ENCODE measurements at places on chromosomes 2 and 18.

DNA sequence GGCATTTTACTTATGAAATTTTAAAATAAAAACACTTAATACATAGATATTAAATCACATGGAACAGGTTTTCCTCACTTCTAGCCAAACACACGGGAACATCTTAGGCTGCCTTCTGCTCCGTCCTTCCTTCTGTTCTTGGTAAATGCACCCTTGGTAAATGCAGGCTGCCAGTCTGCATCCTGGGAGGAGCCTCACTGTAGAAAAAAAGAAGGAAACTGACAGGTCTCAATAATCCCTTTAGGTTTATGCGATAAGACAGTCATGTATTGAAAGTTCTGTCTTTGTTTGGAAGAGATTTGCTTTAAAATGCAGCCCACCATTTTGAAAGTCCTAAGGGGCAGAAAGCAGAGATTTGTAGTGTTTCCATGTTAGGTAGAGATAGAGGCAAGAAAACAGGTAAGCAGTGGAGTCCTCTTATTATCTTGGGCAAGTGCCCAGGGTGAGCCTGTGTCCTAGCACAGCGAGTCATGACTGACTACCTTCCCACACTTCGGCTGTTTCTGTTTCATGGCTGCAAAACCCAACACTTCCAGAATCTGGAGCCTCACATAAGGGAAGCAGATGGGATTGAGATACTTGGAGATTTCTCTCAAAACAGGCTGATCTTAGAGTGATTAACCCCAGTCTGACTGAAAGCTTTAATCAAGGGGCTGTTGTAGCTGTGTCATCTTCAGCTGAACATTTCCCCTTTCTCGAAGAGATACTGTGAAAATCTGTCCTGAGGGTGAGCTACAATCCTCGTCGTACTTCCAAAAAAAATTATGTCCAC is 131.4 kb upstream of the MAP3K20 start:
- DNase-seq = no peak

DNA sequence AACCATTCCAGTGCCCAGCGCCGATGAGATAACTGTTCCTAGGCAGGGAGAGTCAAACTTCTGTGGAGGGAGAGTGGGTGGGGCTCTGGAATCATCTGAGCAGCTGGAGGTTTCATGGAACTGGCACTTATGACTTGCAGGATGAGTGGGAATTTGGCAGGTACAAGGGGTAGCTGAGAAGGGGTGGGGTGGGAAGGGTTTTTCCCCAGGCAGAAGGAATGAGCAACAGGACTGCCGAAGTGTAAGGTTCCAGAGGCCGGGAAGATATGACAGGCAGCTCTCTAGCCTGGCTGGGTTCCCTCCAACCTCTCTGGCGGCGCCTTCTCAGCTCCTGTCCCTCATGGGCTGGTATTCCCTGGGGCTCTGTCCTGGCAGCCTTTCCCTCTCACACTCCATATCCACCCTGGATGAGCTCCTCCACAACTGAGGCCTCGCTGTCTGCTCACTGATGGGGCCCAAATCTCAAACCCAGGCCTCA is 2.5 kb upstream of the TET3 start:
- DNase-seq = peak; percentile 78

- no peak for DNase-seq
Measured at GRCh38 chr2:181900007-181900651, 8.6 kb downstream of the ITPRID2 start.

DNA sequence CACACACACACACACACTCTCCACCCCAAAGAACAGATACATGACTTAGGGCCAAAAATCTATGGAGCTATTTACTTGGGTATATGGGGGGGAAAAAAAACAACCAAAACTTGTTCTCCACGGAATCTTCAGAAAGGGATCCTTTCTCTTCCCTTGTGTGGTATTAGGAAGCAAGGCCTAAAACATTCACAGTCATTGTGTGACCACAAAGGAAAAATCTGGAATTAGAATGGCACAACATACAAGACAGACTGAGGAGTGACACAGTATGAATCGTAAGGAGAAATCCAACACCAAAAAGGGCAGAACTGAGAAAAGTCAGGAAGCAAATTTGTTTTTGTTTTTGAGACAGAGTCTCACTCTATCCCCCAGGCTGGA is 70.3 kb downstream of the ASXL2 start:
- no peak for DNase-seq

GRCh38 chr18:54968807-54969206 is 9.5 kb upstream of the CCDC68 start:
- DNase-seq = no peak

DNA sequence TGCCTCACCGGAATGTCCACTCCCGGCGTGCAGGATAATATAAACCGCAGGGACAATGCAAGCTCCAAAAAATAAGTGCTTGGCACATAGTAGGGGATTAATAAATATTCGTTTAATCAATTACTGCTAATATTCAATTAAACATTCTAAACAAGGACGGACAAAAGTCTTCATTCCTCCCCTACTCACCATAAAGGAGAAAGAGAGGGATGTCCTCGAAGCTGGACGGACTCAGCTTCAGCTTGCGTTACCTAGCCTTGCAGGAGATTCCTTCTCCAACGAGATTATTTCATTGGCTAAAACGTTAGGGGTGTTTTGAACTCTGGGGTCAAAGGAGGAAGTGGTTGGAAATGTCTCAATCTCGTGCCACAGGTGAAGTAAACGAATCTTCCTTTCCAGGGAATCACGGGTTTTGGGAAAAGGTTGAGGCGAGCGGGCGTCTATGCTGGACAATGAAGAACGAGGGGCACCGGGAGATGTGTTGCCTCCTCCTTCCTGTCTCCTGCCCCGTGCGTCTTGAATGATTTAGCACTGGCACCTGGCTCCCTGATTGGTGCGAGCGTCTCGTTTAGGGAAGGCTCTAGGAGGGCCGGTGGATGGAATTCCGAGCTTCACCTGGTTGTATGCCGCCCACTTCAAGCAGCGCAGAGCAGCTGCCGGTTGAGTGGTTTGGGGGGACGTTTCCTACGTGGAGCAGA is 2.0 kb upstream of the GAD1 start:
- no peak for DNase-seq

DNA sequence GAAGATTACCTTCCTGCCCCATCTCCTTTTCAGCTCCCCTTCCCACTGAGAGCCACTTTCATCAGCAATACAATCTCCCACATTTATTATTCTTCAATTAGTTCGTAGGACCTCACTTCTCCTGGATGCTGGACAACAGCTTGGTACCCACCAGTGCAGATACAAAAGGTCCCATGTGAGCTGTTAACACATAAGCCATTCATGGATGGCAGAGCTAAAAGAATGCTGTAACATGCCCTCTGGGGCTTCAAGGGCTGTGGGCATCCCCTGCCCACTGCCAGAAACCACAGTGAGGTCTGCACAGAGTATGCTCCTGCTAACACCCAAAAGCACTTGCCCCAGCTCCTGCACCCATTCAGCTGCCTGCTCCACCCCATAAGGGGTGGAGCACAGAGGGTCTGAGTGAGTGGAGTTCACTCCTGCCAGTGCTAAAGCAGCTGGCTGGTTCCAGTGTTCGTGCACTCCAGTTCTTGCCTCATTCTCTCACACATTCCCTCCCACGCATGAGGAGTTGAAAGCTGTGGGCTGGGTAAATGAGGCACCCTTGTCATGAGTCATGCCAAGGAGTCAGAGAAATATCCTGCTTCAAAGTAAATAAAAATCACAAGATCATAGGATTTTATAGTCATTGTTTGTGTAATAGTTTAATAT is 305.9 kb upstream of the TMEFF2 start:
- DNase-seq = peak; percentile 64

DNA sequence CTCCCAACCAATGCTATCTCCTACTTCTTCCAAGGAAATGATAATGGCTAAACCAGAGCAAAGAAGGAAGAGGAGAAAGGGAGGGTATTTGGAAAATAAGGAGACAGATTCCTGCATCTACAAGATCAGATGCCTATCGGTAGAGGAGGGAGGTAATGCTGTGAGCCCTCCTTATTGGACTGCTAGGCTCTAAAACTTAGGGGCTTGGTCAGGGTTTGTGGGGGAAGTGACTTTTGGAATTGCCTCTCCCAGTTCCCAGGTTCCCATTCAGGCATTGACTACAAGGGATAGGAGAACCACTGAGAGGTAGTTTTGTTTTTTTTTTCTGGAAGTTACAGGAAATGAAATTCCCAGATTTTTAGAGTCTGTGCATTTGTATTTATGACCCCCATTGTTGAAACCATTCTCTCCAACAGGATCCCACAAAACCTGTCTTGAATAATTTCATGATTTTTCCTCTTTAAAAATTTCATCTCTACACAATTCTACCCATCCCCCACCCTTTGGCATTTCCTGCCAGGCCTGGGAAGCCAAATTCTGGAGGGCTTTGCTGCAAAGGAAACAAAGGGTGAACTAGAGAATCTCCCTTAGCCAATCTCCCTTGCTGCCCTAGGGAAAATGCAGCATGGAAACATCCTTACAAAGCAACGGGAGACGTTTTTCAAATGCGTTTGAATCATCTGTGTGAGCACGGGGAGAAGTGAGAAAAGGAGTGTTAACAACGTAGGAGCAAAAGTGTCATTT is 282.1 kb upstream of the EPAS1 start:
- no peak for DNase-seq

DNA sequence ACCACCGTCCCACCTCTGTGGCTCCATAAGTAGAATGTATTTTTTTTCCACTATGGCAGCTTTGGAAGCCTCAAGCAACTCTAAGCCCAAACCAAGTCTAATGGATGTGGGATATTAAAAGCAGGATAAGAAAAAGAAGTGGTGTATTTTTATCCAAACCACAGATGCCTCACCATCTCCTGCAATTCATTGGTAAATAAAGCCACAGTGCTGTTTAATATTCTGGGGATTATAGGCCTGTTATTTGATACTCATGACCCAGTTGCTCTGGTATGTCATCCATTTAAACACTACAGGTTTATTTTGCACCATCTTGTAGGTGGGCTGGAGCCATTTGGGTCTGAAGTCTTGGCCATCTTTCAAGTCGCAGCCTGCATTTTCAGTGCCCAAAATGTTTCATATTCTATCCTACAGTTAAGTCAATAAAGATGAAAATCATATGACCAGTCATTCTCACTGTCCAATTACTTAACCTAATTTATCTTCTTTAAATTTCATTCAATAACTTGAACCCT is 279.5 kb upstream of the EPHA4 start:
- no peak for DNase-seq

Data from RWPE1 (cell line).